ENCODE measurements at places on chromosomes 3 and 15.

GRCh38 chr3:38147421-38147820 lies 9.0 kb downstream of the MYD88 start:
- DNase-seq, result no peak
- no peaks in the 10 kb centered on the region for H3K36me3 ChIP-seq
- H3K27me3 ChIP-seq, result no peaks in the 10 kb centered on the region
- no peak overlapping the region for H3K27ac ChIP-seq

DNA sequence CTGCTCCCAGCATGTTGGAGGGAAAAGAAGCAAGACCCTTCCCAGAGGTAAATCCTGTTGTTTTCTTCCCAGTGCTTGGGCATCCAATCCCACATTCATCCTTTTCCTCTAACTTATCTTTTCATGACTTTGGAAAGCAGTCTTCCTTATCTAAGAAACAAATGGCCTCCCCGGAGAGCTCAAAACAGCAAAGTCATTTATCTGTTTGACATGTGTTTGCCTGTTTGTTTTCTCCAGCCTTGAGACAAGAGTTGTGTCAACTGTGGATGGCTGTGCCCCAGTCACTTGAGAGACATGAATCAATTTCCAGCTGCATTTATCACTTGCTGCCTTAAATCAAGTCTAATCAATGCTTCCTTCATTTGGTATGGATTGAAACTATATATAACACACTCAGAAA lies 103.9 kb downstream of the SHQ1 start:
- H3K36me3 ChIP-seq, result no peaks in the 10 kb centered on the region
- H3K27me3 ChIP-seq, result peaks cover 12% of the 10 kb centered on the region
- DNase-seq, result no peak
- no peak overlapping the region for H3K4me3 ChIP-seq

DNA sequence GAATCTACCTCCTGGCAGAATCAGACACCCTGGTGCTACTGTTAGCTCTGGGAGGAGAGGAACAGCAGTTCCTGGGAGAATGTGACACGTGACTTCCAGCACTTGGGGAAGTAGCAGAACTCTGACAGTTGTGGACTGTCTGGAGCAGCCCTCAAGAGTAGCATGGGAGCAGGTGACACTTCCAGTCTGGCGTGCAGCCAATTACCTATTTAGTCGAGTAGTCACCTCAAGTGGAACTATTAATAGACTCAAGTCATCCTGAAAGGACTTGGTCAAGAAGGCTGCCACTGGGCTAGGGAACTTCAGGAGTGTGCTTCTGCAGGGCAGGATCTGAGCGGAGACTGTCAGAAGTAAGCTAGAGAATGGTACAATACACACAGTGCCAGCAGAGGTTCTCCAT lies 62.3 kb downstream of the MTHFS start:
- DNase-seq, result no peak
- peaks cover 33% of the 10 kb centered on the region for H3K36me3 ChIP-seq
- H3K4me1 ChIP-seq, result peaks cover 23% of the 10 kb centered on the region

DNA sequence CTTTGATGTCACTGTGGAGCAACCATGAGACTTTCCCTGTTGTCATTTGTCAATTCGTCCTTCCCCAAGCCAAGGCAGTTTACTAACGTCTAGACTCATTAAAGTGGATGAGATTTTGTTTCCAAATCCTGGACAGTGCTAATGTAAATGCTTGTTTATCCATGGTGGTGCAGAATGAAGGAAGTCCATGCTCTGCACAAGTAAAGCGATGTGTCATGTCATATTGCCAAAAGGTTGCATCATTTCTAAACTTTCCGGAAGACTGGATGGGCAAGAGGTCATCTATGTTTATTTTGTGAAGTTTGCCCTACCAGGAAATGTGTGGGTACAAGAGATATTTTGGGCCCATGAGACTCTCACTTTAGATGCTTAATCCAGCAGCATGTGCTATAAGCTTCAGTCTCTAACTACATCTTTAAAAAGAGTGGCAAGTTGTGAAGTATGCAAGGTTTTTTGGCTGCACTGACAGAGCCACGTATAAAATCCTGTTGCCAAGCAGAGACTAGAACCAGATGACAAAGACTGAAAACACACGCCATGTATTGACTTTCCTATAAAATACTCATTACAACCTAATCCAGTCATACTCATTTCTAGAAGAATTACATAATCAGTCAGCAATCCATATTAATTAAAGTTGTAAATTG lies 72.1 kb upstream of the FNDC3B start:
- no peaks in the 10 kb centered on the region for H3K27me3 ChIP-seq
- H3K4me1 ChIP-seq, result peaks cover 40% of the 10 kb centered on the region
- H3K27ac ChIP-seq, result peak overlapping the region; percentile 24
- no peak overlapping the region for H3K4me3 ChIP-seq
- DNase-seq, result no peak

DNA sequence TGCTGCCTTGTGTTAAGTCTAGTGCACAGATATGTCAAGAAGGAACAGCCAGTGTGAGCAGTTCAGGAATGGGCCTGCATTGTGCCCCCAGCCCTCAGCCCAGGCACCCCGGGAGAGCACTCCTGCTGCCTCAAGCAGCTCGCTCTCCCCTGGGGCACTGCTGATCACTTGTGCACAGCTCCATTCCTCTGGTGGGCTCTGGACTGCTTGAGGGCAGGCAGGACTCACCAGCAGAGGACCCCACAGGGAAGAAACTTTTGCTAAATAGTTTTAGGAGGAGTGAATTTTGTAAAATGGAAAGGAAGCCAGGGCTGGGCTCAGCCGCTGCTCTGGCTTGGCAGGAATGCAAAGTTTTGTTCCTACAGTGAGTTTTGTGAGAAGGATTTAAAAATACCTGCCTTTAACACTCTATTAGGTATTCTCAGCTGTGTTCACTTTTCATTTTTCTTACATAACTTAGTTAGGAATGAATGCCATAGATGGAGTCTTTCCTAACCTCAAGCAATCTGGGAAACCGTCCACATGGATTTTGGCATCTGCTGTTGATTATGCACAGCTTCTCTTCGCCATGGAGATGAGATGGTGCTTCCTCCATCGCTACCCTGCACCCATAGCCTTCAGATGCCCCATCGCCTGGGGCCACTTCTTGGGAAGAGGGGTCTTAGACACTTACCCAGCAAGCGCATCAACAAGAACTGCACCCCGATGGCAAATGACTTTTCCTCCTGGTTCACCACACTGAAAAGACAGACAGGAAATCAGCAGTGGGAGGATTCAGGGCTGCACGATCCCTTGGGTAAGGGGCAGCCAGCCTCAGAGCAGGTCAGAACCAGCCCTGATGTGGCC lies 42.3 kb upstream of the RAB6B start:
- H3K4me1 ChIP-seq, result peaks cover 7% of the 10 kb centered on the region
- peak overlapping the region; percentile 67 for H3K27ac ChIP-seq
- no peaks in the 10 kb centered on the region for H3K36me3 ChIP-seq
- H3K4me3 ChIP-seq, result no peak overlapping the region
- no peaks in the 10 kb centered on the region for H3K27me3 ChIP-seq
- DNase-seq, result no peak

- no peaks in the 10 kb centered on the region for H3K36me3 ChIP-seq
- H3K27me3 ChIP-seq, result peaks cover 11% of the 10 kb centered on the region
- H3K4me1 ChIP-seq, result no peaks in the 10 kb centered on the region
- no peak for DNase-seq
Measured at GRCh38 chr3:120864541-120864940, 43.5 kb upstream of the STXBP5L start.

GRCh38 chr3:195209847-195210265 lies 61.1 kb downstream of the XXYLT1 start:
- H3K36me3 ChIP-seq, result peaks cover 9% of the 10 kb centered on the region
- H3K4me3 ChIP-seq, result peak overlapping the region; percentile 63
- H3K27ac ChIP-seq, result peak overlapping the region; percentile 87
- H3K27me3 ChIP-seq, result no peaks in the 10 kb centered on the region
- DNase-seq, result no peak
- peaks cover 44% of the 10 kb centered on the region for H3K4me1 ChIP-seq

DNA sequence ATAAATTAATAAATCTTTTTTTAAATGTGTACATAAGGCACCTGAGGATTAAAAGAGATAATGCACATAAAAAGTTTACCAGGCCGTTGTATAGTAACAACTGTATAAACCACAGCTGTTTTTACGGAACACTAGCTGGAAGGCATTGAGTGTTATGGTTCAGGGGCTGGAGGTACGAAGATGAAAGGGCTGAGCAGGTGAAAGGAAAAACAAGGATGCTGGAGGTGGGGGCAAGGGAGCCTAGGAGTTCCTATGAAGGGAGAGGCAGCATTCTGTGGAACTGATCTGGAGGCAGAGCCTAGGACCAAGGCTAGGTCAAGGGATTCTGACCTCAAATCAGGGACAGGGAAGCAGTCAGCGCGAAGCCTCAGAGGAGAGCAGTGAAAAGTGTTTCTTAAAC lies 8.0 kb downstream of the SEMA5B start:
- H3K4me3 ChIP-seq, result no peak overlapping the region
- peaks cover 35% of the 10 kb centered on the region for H3K4me1 ChIP-seq
- no peaks in the 10 kb centered on the region for H3K36me3 ChIP-seq
- H3K27me3 ChIP-seq, result peaks cover 20% of the 10 kb centered on the region
- DNase-seq, result no peak

DNA sequence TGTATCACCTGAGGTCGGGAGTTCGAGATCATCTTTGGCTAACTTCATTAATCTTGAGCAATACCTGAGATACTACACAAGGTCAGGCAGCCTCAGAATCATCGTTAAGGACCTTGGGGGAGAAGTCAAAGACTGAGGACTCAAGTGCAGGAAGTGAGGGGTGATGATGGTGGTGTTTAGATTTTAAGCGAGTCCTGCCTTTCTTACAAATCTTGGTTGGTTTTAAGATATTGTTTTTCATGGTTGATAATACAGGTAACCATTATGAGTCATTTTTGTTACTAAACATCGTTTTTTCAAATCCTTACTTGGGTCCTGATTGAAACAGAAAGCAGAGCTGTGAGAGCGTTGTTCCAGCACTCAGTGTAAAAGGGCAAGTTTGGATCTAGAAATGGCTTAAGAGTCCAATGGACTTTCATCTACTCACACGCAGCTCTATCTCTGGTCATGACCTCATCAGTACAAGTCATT lies 4.1 kb downstream of the RASGRP1 start:
- no peak for DNase-seq
- no peaks in the 10 kb centered on the region for H3K36me3 ChIP-seq
- H3K27me3 ChIP-seq, result peaks cover 31% of the 10 kb centered on the region
- H3K4me3 ChIP-seq, result no peak overlapping the region

All from neural crest cell (in vitro differentiated cells).